ENCODE measurements at places on chromosomes 1 and 21. TPM values are rescaled to one million over a fixed set of nuclear protein-coding genes. Genes with fewer than 3 reads are reported as not detected.
A peak's percentile ranks its signal among the peaks of the same experiment; 100 is the strongest.

- peak; percentile 4 for DNase-seq
These were observed 156.4 kb downstream of the PTPRU start for GRCh38 chr1:29392486-29393450.

GRCh38 chr1:237012788-237013383, 8.6 kb upstream of the MT1HL1 start:
- no peak for DNase-seq

GRCh38 chr1:74771913-74772515, 39.1 kb downstream of the TYW3 start:
- peak; percentile 20 for DNase-seq

DNA sequence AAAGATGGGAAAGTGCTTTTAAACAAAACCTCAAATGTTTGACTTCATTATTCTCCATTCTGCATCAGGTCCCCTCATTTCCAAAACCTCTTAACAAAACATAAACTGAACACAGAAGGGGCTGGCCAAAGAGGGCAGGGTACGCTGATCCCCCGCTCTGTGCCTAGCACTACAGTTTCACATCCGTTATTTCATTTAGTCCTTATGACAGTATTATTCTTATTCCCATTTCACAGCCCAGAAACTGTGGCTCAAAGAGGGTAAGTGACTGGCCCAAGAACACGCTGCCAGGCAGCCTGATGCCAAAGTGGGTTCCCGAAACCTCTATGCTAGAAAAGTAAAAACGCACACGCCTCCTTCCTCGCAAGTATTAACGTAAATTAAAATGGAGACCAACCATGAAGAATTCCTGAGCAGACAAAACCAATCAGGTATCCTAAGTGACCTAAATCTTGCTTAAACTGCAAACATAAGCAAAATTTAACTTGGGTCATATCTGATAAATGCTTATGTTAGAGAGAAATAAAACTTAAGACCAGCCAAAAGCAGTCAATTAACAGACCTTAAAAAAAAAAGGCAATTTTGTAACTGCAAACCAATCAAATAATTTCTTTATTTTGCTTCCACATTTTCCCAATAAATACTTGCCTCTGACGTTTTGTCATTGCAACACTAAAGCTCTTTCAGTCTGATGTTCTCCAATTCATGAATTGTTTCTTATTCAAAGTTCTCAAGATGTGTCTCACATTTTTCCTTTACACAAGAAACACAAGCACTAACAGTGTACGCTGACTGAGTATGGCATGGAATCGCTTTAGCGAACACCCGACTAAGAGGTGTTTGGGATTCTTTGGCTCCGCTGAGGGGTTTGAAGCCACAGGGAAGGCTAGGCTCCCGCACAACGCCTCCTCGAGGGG, 653 bp downstream of the CASP9 start:
- DNase-seq, result no peak

DNA sequence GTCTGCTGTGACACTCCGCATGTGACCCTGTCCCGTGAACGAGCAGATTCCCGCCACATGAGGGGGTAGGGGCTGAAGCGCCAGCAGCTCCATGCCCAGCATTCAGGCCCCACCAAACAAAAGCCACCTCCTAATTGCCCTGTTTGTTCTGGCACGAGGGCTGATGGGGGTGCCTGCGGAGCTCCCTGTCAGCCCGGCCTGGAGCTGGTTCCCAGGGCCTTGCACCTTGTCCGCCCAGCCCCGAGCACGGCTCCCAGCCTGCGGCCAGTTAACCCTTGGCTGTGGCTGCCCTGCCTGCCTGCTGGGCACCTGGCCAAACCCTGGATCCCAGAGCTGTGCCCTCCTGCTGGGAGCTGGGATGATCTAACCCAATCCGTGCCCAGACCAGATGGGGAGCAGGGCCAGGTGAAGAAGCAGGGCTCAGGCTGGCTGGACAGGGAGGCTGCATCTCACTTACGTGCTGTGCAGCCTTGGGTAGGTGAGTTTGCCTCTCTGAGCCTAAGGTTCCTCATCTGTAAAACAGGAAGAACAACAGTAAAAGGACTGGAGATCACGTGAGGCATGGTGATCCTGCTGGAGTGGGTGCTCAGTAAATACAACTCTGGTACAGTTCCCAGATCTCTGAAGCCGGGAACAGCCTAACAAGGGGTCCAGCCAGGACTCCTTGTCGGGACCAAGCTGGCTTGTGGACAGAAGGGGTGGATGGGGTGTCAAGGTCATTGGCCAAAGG, 110.9 kb upstream of the IFFO2 start:
- DNase-seq, result peak; percentile 53

DNA sequence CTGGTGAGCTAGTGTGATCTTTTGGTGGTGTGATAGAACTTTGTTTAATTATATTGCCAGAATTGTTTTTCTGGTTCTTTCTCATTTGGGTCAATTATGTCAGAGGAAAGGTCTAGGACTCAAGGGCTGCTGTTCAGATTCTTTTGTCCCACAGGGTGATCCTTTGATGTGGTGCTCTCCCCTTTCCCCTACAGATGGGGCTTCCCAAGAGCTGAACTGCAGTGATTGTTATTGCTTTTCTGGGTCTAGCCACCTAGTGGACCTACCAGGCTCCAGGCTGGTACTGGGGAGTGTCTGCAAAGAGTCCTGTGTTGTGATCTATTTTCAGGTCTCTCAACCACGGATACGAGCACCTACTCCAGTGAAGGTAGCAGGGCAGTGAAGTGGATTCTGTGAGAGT, 25.9 kb upstream of the CD84 start:
- DNase-seq, result no peak

- DNase-seq, result no peak
These were observed 101.7 kb downstream of the NR5A2 start for GRCh38 chr1:200128944-200129879.

- no peak for DNase-seq
These were observed 16.3 kb upstream of the HPCAL4 start for GRCh38 chr1:39707506-39707905.

GRCh38 chr1:1219341-1219740, 5.4 kb upstream of the TNFRSF4 start:
- no peak for DNase-seq

GRCh38 chr21:31986035-31986856, 113.4 kb downstream of the HUNK start:
- no peak for DNase-seq

- DNase-seq, result no peak
These were observed 8.9 kb downstream of the MTF1 start for GRCh38 chr1:37850352-37850955.

- DNase-seq, result no peak
These were observed 9.7 kb upstream of the PTGS2 start for GRCh38 chr1:186689907-186690306.

DNA sequence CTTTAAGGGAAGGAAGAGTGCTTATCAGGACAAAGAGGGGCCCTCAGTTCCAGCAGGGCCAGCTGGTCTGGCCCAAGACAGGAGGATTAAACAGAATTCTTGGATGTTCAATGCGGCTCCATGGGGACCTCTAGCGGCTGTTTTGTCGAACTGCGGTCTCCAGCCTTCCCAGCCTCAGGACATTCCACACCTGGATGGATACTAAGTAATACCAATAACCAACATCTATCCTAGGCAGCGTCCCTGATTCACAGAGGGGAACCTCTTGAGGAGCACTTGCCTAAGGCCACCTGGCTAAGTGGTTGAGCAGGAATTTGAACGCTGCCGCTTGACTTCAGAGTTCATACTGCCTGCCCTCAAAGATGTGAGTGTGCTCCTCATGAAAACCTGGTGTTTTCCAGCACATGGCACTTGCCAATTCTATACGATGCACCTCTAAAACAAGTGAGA, 15.5 kb upstream of the CD247 start:
- DNase-seq, result peak; percentile 84

- no peak for DNase-seq
These were observed 34.3 kb downstream of the CASZ1 start for GRCh38 chr1:10762153-10762523.

DNA sequence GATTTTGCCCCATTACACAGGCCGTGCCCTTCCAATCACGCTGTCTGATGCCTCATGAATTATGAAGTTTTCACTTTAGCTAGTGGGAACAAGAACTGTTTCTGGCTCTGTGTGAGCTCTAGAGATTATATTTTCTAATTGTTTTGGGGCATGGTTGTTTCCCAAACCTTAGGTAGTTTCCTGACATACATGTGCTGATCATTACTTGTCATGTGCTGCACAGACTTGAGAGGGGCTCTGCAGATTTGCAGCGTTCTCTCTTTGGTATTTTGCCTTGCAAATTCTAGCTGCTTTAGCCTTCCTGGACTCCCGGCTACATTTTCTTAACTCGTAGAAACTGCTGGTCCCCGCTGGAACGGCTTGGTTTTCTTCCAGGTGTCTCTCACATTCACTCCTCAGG, 142.1 kb upstream of the IVNS1ABP start:
- no peak for DNase-seq

GRCh38 chr1:156281281-156281680, 1.3 kb downstream of the SMG5 start:
- peak; percentile 73 for DNase-seq

DNA sequence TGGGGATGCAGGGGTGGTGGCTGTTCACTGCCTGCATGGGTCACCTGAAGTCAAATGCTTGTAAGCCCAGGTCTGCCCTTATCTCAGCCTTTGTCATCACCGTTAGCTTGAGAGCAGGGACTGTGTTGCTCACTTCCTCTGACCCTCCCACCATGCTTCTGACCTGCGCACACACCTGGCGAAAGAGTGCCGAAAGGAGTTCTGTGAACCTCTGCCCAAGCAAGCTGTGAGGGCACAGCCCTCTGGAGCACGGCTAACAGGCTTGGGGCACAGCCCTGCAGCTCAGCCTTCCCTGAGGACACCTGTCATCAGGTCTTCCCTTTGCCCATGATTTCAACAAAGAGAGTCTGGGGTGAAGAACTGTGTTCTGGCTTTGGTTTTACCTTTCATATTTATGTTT, 93.8 kb downstream of the SUSD4 start:
- no peak for DNase-seq

DNA sequence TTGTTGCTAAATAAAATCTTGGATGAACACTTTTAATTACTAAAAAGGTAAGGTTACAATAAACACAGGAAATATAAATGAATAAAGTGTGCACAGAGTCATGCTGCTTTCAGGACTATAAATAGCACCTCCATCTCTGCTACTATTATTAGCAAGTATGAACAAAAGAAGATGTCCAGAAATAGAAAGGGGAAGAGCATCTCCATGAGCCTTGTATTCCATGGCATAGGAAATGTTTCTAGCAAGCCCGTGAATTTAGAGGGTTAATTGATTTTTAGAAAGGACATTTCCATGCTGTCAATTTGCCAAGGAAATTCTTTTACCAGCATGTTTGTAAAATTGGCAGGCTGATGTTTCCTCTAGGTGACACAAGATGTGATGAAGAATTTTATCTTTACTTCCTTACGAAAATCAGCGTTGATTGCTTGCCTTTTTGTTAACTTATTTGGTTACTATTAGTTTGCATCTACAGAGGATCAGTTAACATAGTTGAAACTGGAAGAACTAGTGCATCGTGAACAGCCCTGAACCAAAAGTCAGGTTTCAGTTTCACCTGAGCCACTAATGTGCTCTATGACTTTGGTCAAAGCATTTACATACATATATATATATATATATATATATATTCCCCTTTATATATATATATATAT, 45.3 kb downstream of the NR5A2 start:
- no peak for DNase-seq

- DNase-seq, result no peak
These were observed 10.8 kb downstream of the LRRC8D start for GRCh38 chr1:89831462-89832120.

- peak; percentile 99 for DNase-seq
These were observed at the start of gene LAMTOR2 for GRCh38 chr1:156054500-156055280. TSS of gene LAMTOR2 (plus strand) at chr1:156054782. CDS start at chr1:156054890, 108 bp downstream.

DNA sequence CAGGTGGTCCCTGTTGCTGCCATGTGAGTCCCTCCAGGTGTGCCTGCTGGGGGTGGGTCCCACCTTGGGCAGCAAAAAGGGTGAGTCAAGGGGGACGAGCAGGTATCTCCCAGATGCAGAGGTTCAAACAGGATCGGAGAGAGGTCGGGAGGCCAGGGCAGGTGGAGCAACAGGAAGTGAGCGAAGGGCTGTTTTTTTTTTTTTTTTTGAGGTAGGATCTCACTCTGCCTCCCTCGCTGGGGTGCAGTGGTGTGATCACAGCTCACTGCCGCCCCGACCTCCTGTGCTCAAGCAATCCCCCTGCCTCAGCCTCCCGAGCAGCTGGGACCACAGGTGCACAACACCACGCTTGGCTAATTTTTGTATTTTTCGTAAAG, 39.4 kb downstream of the SLC2A7 start:
- DNase-seq, result no peak

DNA sequence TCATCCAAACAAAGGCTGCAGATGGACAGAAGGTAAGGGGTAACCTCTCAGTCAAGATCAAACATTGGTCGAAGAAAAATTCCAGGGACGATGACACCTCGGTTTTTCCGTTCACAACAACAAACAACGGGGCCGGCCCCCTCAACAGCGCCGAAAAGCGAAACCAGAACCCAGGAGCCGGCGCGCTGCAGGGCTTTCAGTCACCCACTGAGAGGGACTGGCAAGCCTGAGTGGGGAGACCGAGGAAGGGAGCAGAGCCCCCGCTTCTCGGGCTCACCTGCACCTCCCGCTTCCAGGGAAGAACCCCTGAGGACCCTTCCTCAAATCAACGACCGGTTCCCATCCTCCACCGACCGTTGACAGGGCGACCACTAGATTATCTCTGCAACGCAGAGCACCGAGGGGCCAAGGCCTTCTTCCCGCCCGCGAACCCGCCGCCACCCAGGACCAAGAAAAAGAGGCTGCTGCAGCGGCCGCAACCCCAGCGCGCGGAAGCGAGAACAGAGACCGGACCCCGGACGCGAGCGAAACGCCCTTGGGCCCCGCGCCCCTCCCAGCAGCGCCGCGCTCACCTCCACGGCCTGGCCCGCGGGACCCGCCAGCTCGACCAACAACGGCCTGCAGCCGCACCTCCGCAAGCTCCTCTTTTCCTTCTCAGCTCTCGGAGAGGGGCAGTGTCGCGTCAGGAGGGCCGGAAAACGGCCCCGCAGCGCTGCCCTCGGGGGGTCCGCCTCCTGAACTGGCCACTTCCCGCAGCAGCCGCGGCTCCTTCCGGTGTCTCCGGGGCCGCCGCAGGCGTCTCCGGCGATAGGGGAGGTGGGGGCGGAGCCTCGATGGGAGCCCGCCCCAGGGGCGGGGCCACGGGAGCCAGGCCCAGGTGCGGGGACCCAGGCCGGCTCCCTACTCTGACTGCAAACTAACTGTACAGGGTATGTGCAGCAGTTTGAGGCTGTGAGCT, at the start of gene USP33:
Gene USP33 (minus strand): TSS at position 782 of the 958 bp plus-strand sequence. CDS start 18,155 bp downstream, outside the sequence.
- peak; percentile 94 for DNase-seq

DNA sequence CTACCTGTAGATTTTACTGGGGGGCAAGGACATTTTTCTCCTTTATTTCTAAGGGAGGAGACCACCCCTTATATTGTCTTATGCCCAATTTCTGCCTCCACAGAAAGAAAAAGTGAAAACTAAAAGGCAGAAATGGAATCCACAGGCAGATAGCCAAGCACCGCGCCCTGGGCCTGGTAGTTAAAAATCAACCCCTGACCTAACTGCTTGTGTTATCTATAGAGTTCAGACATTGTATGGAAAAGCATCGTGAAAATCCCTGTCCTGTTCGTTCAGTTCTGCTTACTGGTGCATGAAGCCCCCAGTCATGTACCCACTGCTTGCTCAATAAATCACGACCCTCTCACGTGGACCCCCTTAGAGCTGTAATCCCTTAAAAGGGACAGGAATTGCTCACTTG, 33.7 kb upstream of the IL6R start:
- no peak for DNase-seq

Gene SH2D2A
- polyA plus RNA-seq, result 1.3 TPM

Gene TRABD2B
- 1.9 TPM for polyA plus RNA-seq

Gene TIAM1
- 21.3 TPM for polyA plus RNA-seq

Gene RPE65
- polyA plus RNA-seq, result 0.42 TPM

Gene OR6N1
- polyA plus RNA-seq, result not detected

Gene CELA2B
- polyA plus RNA-seq, result 2.7 TPM

Gene BLZF1
- polyA plus RNA-seq, result 35.1 TPM

Gene TSSK3
- polyA plus RNA-seq, result 55.6 TPM

Gene DIRAS3
- 13.8 TPM for polyA plus RNA-seq

Gene PTPRU
- 13.3 TPM for polyA plus RNA-seq

Gene MAB21L3
- 0.37 TPM for polyA plus RNA-seq

Gene VANGL2
- polyA plus RNA-seq, result 5.9 TPM
